H1 (cell line): ENCODE measurements at places on chromosomes 1 and 21. TPM values are rescaled to one million over a fixed set of nuclear protein-coding genes. Genes with fewer than 3 reads are reported as not detected.

DNA sequence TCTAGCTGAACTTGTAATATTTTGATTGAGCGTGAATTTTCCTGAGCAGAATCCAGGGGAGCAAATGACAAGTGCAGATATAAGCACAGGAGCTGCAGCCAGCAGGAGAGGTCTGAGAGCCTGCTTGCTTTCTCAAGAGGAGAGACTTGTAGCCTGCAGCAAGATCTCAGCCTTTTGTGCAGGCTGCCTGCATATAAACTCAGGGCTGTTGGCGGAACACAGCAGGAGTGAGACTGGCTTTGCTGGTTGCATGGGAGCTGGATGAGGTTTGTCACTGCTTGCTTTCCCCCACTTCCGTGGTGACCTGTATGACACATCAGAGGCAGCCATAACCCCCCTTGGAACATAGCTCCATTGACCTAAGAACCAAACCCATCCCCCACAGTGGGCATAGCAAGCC lies 725.4 kb upstream of the RGS18 start:
- no peaks in the 10 kb centered on the region for H3K4me1 ChIP-seq
- H3K27ac ChIP-seq = no peak overlapping the region
- H3K27me3 ChIP-seq = no peaks in the 10 kb centered on the region
- no peak overlapping the region for H3K4me3 ChIP-seq
- DNase-seq = no peak

DNA sequence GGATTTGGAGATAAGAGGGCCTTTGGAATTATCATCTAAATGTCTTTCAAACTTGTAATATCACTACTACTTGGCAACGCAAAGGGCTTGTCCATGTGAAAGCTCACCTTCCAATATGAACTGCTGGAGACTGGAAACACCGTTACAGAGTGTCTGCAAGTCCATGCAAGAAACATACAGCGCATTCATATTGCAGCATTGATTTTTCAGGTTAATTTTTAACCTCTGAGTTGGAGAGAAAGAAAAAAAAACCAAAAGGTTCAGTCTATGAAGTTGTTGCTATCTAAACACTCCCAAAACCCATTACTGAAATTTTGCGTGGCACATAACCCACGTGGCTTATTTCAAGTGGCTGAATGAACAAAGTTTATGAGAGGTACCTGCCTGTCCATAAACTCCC lies 23.8 kb downstream of the DAB1 start:
- no peak overlapping the region for H3K4me3 ChIP-seq
- H3K27ac ChIP-seq = no peak overlapping the region
- H3K36me3 ChIP-seq = no peaks in the 10 kb centered on the region
- no peak for DNase-seq

- no peaks in the 10 kb centered on the region; the same call in 1 of the 2 replicates for H3K27me3 ChIP-seq
- peaks cover 5% of the 10 kb centered on the region for H3K4me1 ChIP-seq
- DNase-seq = no peak
Measured at GRCh38 chr1:18009055-18009454, 98.5 kb upstream of the IGSF21 start.

The EVA1C gene
- 3.6 and 4.3 TPM in 2 replicates for total RNA-seq

DNA sequence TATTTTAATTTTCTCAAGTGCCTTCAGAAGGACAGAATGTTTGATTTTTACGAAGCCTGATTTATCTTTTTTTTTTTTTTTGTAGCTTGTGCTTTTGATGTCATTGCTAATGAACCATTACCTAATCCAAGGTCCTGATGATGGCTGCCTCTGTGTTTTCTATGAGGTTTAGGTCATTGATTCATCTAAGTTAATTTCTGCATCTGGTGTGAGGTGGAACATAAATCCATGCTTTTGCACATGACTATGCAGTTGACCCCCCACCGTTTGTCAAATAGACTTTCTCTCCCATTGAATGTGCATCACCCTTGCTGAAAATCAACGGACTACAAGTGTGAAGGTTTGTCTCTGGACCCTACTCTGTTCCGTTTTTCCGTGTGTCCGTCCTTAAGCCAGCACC lies 50.5 kb downstream of the COL6A1 start:
- H3K36me3 ChIP-seq = no peaks in the 10 kb centered on the region
- H3K4me3 ChIP-seq = no peak overlapping the region
- no peak overlapping the region for H3K27ac ChIP-seq
- no peaks in the 10 kb centered on the region for H3K4me1 ChIP-seq
- no peak for DNase-seq

The CD247 gene
- 1.7 and 2.2 TPM in 2 replicates for total RNA-seq

The STYXL2 gene
- 0.22 and 0.34 TPM in 2 replicates for total RNA-seq

DNA sequence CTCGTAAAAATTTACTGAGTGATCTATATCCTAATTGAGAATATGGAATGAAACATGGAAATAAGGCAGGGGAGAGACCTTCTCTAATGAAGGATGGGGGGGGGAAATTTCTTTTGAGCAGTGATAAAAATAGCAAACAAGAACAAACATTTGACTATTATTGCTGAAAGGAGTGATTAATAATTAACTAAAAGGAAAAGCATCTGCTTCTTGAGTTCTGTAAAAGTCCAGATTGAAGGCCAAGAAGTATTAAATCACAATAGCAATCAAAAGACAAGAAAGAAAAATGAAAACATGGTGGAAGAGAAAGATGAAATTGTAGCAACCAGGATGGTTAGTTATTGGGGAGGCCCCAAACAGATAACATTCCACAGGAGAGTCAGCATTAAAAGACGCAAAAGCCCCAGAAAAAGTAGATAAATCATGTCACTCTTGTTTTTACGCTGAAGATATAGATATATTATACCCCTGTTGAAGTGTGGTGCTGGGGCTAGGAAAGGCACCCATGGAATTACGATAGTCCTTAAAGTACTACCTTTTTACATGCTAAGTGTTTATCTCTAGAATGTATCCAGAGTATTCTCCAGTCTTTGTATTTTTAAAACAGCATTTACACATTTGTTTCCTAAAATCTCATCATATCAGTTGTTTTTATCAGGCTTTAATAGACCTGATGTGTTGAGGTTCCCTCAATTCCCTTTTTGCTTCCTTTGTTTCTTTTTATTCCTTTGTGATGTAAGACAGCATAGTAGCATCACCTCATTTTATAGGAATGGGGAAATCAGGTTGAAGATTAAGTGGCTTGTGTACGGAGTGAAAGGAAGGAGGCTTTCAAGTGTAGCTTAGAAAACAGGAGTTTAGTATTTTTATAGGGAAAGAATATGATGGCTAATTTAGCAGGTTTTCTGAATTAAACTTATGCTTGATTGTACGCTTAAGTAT lies 28.9 kb downstream of the DISP1 start:
- H3K36me3 ChIP-seq = no peaks in the 10 kb centered on the region
- no peak overlapping the region for H3K27ac ChIP-seq
- DNase-seq = no peak
- no peaks in the 10 kb centered on the region for H3K4me1 ChIP-seq

The PLA2G2A gene
- 0.69 and 1.0 TPM in 2 replicates for total RNA-seq

DNA sequence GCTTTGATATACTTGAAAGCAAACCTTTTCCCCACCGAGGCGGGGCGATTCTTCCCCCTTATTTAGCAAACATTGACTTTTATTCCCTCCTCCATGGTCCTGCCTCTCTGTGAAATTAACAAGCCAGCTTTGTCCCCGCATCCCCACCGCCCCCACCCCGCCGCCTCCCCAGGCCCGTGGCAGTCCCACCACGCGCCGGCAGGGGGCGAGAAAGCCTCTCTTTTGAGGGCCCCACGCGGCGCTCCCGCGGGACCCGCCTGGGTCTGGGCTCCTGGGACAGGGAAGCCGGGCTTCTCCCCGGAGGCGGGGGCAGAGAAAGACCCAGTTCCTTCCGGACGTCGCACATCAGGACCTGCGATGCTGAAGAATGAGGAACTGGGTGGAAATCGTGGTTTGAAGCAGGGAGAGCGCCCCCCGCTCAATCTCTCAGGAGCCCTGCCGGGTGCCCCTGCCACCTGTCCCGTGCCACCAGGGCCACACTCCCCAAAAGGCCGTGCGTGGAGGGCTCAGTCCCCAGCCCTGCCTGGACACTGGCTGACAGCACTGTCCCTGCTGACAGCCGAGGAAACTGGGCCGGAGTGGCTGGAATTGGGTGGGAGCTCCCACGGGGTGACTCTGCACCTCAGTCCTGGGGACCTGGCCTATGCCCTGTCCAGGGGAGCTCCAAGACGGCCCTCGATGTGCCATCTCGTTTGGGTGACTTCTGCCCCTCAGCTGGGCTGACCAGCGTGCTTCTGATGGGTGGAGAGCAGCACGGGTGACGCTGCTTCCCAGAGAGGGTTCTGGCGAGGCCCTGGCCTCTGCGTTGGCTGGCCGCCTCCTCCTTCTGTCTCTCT lies 8.6 kb upstream of the ACTRT2 start:
- no peak overlapping the region for H3K4me3 ChIP-seq
- DNase-seq = peak; percentile 2
- no peaks in the 10 kb centered on the region for H3K4me1 ChIP-seq
- H3K27me3 ChIP-seq = no peaks in the 10 kb centered on the region; the same call in 1 of the 2 replicates

The TMEM69 gene
- total RNA-seq = 39.0 and 44.4 TPM in 2 replicates

The TSPAN1 gene
- total RNA-seq = not detected in 2 replicates

DNA sequence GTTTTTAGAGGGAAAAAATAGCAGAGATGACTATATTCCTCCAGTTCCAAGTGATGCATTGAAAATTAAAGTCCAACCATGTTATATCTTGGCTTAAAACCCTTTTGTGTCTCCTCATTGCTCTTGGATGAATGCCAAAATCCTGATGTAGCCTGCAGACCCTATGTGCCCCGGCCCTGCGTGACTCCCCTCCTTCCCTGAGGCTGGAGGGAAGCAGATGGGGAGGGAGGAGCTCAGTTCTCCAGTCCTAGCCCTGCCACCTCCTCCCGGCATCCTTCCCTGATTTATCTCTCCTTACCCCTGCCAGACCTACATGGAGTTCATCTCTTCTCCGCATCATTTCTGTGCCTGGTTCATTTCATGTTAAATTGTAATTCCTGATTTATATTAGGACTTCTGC lies 397.4 kb downstream of the PTPRU start:
- H3K27me3 ChIP-seq = no peaks in the 10 kb centered on the region
- H3K4me3 ChIP-seq = no peak overlapping the region
- no peak overlapping the region for H3K27ac ChIP-seq
- DNase-seq = no peak
- no peaks in the 10 kb centered on the region; the same call in 1 of the 2 replicates for H3K4me1 ChIP-seq

The DMRTA2 gene
- total RNA-seq = not detected in 2 replicates

The ISG20L2 gene
- total RNA-seq = 47.5 and 53.1 TPM in 2 replicates

GRCh38 chr1:188127507-188127906 lies 1298.8 kb downstream of the PLA2G4A start:
- DNase-seq = no peak
- no peaks in the 10 kb centered on the region for H3K4me1 ChIP-seq
- H3K4me3 ChIP-seq = no peak overlapping the region
- no peaks in the 10 kb centered on the region for H3K36me3 ChIP-seq
- no peak overlapping the region for H3K27ac ChIP-seq

DNA sequence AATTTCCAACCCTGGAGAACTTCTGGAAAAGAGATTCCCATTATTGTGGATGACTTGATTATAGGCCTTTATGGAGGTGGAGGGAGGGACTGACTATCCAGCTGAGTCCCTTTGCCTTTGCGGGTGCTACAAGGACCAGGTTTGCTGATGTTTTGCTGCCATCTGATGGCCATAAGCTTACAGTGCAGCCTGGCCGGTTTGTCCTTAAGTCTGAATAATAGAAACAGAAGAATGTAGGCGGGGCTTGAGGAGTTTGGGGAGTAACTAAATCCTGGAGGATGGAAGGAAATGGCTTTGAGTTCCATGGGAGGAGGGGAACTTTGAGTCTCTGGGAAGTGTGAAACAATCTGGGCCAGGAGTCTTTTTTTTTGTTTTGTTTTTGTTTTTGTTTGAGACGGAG lies 55.7 kb upstream of the CD1D start:
- H3K4me3 ChIP-seq = no peak overlapping the region
- H3K4me1 ChIP-seq = peaks cover 4% of the 10 kb centered on the region; the same call in 1 of the 2 replicates
- DNase-seq = peak; percentile 89
- no peaks in the 10 kb centered on the region for H3K36me3 ChIP-seq
- no peaks in the 10 kb centered on the region for H3K27me3 ChIP-seq

The PRDM16 gene
- total RNA-seq = 0.43 and 0.46 TPM in 2 replicates

- H3K4me1 ChIP-seq = peaks cover 2% of the 10 kb centered on the region
- peak; percentile 82 for DNase-seq
- H3K27me3 ChIP-seq = peaks cover 7% of the 10 kb centered on the region; the same call in 1 of the 2 replicates
- no peaks in the 10 kb centered on the region for H3K36me3 ChIP-seq
- peak overlapping the region; percentile 44; the same call in 1 of the 2 replicates for H3K4me3 ChIP-seq
Measured at GRCh38 chr1:209207701-209208286, 375.7 kb upstream of the CAMK1G start.

The PRKCZ gene
- total RNA-seq = 45.1 and 49.4 TPM in 2 replicates

DNA sequence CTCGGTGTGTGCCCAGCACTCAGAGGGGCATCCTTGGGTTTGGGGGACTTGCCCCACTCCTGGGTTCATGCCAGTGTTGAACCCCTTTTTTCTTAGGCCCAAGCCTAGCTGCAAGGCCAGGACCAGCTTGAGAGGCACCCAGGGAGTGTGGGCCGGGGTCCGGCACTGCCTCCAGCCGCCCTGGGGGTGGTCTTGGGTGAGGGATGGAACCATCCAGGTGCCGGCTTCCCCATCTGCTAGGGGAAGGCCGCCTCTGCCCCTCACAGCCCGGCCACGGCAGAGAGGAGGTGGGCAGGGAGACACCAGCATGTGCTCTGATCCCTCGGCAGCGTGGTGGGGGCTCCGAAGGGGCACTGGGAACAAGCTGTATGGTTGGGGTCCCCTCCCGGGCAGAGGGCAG lies 50.2 kb upstream of the ARHGEF16 start:
- DNase-seq = no peak
- no peaks in the 10 kb centered on the region for H3K36me3 ChIP-seq
- H3K27ac ChIP-seq = no peak overlapping the region
- no peaks in the 10 kb centered on the region for H3K4me1 ChIP-seq
- H3K27me3 ChIP-seq = no peaks in the 10 kb centered on the region

The GBP7 gene
- not detected in 2 replicates for total RNA-seq

The GNPAT gene
- total RNA-seq = 41.1 and 47.4 TPM in 2 replicates

GRCh38 chr1:32910319-32910718 lies 9.1 kb upstream of the TMEM54 start:
- H3K27me3 ChIP-seq = no peaks in the 10 kb centered on the region
- no peak overlapping the region for H3K27ac ChIP-seq
- no peak for DNase-seq
- H3K4me1 ChIP-seq = no peaks in the 10 kb centered on the region
- no peak overlapping the region for H3K4me3 ChIP-seq
- no peaks in the 10 kb centered on the region for H3K36me3 ChIP-seq

DNA sequence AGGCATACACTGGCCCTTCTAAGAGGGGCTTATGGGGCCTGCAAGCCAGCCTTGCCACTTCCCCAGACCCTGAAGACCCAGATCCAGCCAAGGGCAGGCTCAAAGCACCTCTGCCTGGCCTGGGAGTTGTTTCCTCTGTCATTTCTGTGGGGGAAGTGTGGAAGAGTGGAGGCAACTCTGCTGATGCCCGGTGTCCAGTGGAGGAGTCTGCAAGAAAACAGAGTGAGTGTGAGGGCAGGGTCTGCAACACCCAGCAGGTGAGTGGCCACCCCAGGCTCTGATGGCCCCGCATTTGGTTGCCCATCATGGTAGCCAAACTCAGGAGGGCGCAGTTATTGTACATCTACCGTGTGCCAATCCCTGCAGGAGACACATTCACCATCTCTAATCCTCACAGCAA lies 8.4 kb downstream of the CLEC20A start:
- H3K4me3 ChIP-seq = no peak overlapping the region
- DNase-seq = no peak
- no peaks in the 10 kb centered on the region for H3K4me1 ChIP-seq
- H3K27me3 ChIP-seq = no peaks in the 10 kb centered on the region

- H3K36me3 ChIP-seq = no peaks in the 10 kb centered on the region
Measured at GRCh38 chr1:95287825-95288224, 53.8 kb downstream of the RWDD3 start.

The F13B gene
- total RNA-seq = not detected in 2 replicates

- no peak for DNase-seq
- peaks cover 3% of the 10 kb centered on the region; the same call in 1 of the 2 replicates for H3K27me3 ChIP-seq
- no peak overlapping the region for H3K27ac ChIP-seq
- no peaks in the 10 kb centered on the region for H3K36me3 ChIP-seq
- H3K4me1 ChIP-seq = peaks cover 2% of the 10 kb centered on the region; the same call in 1 of the 2 replicates
Measured at GRCh38 chr1:20439282-20439681, 46.7 kb downstream of the CAMK2N1 start.

The ANKRD13C gene
- total RNA-seq = 20.9 and 21.7 TPM in 2 replicates
